ENCODE measurements at places on chromosomes 4 and X.

- peak; percentile 29 for DNase-seq
Measured at GRCh38 chrX:115968436-115969252, 201.9 kb upstream of the AGTR2 start.

DNA sequence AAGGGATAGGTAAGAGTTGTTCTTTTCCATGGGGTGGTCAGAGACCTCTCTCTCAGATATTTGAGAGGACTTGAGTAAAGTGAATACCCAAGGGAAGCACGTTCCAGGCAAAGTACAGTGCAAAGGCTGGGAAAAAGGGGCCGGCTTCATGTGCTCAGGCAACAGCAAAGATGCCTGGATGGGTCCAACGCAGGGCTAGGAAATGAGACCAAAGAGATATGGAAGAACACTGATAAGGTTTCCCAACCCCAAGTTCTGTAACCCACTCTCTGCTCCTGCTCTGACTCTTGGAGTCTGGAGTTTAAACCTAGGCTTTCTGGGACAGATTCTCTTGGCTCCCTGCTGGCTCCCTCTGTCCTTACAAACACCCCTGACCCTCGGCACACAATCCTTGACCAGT is 36.2 kb upstream of the PROM1 start:
- no peak for DNase-seq

DNA sequence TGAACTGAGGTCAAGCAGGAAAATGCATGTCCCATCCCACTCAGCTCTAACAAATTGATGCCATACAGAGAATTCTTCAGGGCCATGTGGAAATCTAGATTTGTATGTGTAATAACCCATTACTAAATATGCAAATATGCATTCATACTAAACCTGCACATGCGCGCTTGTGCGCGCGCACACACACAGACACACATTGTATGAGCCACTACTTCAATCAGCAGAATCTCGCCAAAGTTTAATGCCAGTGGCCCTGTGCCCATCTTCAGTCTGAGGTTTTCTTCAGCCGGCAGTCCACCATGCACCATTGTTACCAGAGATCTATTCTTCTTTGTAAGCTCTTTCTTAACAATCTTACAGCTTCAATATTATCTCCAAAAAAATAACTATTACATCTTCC is 276.4 kb downstream of the PDGFC start:
- DNase-seq, result no peak

DNA sequence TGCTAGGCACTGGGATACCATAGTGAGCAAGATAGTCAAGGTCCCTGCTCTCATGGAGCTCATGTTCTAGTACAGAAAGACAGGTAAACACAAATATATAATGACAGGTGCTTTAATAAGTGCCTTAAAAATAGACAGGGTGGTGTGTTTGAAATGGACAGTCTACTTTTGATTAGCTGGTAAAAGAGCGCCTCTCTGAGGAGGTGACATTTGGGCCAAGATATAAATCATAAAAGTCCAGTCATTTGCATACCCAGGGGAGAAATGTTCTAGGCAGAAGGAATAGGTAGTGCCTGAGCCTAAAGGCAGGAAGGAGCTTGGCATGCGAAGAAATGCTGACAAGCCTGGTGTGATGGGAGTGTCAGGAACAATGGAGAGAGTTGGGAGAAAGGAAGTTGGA is 83.6 kb downstream of the DNAAF6 start:
- DNase-seq, result no peak

DNA sequence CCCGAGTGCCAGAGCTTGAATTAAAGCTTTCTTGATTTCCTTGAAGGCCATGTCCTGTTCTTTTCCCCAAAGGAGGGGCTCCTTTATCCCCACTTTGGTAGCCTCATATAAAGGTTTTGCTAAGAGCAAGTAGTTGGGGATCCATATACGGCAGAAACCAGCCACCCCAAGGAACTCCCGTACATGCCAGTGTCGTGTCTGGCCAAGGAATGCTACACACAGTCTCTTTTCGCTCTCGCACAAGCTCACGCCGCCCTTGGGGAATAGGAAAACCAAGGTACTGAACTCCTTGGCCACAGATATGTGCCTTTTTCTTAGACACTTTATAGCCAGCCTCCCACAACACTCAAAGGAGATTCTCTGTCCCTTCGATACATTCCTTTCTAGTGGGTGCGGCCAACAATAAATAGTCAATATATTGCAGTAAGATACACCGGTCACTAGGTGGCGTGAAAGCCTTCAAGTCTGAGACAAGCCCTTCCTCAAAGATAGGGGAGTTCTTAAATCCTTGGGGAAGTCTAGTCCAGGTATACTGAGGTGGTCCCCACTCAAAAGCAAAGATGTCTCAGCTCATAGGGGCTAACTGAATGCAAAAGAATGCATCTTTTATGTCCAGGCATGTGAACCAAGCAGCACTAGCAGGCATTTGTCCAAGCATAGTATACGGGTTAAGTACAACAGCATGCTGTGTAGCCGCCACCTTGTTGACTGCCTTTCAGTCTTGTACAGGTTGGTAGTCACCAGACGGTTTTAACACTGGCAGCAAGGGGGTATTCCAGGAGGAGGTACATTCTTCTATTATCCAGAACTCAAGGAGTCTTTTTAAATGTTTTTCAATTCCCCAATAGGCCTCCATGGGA is 57.8 kb upstream of the XAGE1B start:
- peak; percentile 7 for DNase-seq

DNA sequence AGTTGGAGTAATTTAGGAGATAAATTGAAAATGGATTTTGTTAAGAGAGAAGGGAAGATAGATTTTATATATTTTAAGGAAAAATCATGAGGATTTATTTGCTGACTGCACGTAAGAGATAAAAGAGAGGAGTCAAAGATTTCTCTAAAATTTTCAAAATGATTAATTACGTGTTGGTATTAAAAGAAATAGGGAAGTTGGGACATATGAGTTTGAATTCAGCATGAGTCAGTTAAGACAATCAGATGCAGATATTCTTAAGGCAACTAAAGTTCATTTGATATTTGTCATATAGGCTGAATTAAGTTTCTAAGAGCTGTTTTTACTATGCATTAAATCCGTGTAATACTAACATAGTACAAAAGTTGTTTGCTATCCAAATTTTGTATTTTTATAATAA is 46.9 kb downstream of the TET2 start:
- no peak for DNase-seq

GRCh38 chr4:72323227-72323626 is 245.8 kb downstream of the ADAMTS3 start:
- no peak for DNase-seq

GRCh38 chrX:115616943-115617563 is 56.1 kb downstream of the PLS3 start:
- peak; percentile 9 for DNase-seq

DNA sequence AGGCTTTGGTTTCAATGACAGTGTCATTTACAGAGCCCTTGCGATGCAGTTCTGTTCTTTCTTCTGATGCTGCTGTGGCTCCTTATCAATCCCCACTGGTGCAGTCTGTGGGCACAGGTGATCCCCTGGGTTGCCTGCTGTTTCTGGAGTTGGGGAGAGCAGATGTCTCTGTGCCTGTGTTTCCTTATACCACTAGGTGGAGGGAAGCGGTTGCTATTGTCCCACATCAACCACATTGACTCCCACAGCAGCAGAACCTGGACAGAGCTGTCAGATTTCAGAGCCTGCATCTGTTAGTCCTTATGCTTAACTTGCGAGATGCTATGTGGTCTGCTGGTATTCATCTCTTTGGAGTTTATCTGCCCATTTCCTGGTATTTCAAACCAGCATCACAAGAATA is 57.7 kb downstream of the NEIL3 start:
- no peak for DNase-seq

- DNase-seq, result no peak
Measured at GRCh38 chrX:13216139-13216538, 103.7 kb downstream of the ATXN3L start.

GRCh38 chrX:155873188-155873587 is 8.0 kb upstream of the VAMP7 start:
- no peak for DNase-seq

- no peak for DNase-seq
Measured at GRCh38 chr4:15605537-15605936, 49.6 kb downstream of the FBXL5 start.

- peak; percentile 60 for DNase-seq
Measured at GRCh38 chr4:13640149-13640940, 12.8 kb upstream of the BOD1L1 start.

DNA sequence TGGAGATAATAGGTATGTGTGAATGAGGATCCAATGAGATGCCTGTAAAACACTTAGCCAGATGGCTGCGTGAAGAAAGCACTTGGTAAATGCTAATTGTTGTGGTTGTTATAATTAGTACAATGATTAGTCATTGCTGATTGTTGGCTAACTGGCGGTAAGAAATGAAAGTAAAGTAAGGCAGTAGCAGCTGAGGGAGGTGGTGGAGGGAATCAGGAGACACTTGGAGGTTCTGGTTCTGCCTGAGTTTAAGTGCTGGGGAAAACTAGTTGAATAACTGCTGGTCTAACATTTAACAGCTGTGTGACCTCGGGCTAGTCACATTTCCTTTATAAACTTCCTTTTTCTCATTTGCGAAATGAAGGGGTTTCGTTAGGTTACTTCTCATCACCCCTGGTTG is 30.9 kb downstream of the CD38 start:
- DNase-seq, result no peak

DNA sequence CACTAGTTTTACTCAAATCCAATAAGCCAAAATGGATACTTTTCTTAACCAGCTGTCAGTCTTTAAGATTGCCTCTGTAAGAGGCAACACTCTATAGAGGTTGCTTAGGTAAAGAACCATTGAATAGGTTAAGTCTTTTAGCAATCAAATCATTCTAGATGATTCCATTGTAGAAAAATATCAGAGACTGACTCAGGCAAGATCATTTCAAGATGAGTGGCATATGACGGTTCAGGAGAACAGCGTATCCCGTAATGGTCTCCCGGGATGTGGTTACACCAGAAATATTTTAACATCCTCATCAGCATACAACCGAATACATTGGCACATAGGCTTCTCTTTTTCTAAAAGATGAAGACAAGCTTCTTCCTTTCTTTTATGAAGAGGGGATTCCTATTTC is 641.7 kb upstream of the AGA start:
- no peak for DNase-seq

- DNase-seq, result no peak
Measured at GRCh38 chr4:10731162-10731561, 46.6 kb upstream of the CLNK start.

GRCh38 chrX:39639871-39640270 is 457.9 kb downstream of the BCOR start:
- DNase-seq, result no peak

- no peak for DNase-seq
Measured at GRCh38 chr4:20408611-20409010, 156.9 kb downstream of the SLIT2 start.

DNA sequence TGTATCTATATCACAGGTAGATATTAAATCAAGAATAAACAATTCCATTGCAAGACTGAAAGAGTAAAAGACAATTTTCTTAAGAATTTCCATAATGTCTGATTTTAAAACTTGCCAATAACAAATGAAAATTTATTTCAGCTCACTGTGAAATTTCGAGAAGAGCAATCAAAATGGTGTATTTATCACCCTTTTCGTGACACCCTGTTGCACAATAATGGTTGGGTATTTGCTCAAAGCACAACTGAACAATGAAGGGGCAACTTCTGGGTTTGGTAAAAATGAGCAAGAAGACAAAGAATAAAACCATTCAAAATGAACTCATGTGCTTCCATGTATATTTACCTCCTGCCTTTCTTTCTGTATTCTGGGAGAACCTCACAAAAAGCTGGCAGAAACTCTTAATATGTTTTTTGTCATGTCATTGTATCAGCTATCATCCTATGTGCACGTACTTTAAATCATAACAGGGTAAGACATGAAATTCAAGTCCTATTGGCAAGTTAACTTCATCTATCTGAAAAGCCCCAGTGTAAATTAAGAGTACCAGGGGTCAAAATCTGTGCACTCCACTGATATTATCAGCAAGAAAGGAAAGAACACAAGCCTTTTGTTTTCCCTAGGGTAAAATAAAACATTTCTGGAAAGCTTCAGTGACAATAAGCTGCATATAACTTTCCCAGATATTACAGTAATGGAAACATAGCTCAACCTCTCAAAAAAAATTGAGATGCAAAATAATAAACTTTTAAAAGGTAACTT is 126.9 kb upstream of the CBR4 start:
- no peak for DNase-seq

DNA sequence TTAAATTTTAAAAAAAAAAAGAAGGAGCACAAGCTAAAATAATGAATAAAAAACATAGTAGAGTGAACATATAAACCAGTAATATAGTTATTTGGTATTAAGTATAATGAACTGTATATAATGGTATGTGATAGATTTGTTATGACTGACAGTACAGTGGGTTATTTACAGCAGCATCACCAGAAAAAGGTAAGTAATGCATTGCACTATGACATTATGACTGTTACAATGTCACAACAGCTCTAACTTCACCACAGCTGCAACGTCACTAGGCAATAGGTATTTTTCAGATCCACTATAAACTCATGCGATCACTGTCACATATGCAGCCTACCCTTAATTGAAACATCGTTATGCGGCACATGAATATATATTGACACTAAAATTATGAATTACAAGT is 72.5 kb downstream of the COX7B2 start:
- DNase-seq, result no peak

DNA sequence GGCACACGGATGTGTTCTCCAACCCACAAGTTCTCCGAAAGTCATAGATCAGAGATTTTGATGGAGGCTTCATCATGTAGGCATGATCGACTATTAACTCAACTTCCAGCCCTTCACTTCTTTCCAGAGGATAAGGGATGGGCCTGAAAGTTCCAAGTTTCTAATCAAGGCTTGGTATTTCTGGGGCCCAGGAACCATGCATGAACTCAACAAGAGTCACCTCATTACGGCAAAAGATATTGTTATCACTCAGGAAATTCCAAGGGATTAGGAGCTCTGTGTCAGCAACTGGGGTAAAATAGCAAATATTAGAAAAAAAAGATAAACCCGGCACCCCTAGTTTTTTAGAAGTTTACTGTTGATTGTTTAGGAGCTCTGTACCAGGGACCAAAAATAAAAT is 240.1 kb upstream of the PPP1R2C start:
- no peak for DNase-seq

- peak; percentile 5 for DNase-seq
Measured at GRCh38 chr4:89000844-89001360, 56.1 kb downstream of the FAM13A start.

- no peak for DNase-seq
Measured at GRCh38 chr4:52376132-52376704, 282.9 kb downstream of the USP46 start.

DNA sequence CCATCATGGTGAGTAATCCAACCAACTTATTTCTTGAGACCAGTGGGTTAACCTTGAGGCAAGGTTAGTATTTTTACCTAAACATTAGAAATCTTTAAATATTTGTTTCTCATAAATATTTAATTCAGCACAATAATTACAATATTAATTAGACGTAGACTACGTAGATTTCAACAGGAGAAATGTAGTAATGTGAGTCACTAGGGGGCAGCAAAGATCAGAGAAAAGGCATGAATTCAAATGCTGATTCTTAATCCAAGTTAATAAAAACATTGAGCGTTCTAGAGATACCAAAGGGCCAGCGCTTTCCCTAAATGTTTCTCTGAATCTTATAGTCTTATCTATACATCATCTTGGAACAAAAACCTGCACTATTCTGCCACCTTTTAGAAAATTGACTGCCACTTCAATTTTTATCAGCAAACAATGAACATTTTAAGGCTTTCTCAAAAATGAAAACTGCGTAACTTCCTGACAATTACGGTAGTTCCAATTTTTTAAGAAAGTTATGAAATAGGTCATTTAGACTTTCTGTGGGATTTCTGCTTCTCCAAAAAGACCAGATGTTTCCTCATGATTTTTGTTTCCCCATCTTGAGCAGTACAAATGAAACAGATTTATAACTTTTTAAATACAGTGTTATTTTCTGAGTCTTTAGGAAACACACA is 180.7 kb downstream of the GASK1B start:
- DNase-seq, result peak; percentile 20

All from HTR-8/SVneo (cell line).